ENCODE measurements at places on chromosomes 5 and 9.
A peak's percentile ranks its signal among the peaks of the same experiment; 100 is the strongest.

DNA sequence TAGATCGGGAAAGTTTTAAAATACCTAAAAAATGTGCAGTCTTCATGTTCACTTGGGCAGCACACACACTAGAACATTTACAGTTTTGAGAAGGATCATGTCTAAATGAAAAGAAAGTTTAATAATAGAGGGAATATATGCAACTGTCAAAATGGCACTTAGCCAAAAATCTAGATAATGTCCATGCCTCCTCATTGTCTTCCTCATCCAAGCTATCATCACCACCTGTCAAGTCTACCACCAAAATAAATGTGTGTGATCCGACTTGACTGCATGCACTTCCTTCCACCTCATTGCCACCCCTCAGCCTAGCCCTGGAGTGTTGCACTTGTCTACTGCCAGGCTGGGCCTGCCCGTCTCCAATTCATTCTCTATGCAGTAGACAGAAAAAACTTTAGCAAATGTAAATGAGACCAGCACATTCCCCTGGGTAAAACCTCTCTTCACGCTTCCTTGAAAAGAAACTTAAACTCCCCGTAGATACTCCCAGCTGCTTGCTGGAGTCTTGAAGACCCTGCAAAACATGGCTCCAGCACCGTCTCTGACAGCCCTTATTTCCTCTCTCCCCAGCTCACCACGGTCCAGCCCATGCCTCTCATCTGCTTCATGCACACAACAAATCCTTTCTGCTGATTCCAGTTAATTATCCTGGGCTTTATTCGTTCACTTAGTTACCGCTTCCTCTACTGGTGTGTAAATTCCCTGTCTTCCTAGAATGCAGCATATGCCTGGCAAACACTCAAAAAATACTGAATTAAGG lies 66.9 kb downstream of the FANCC start:
- DNase-seq = no peak

- DNase-seq = no peak
Observed at GRCh38 chr5:72066705-72067107, 40.6 kb upstream of the MAP1B start.

DNA sequence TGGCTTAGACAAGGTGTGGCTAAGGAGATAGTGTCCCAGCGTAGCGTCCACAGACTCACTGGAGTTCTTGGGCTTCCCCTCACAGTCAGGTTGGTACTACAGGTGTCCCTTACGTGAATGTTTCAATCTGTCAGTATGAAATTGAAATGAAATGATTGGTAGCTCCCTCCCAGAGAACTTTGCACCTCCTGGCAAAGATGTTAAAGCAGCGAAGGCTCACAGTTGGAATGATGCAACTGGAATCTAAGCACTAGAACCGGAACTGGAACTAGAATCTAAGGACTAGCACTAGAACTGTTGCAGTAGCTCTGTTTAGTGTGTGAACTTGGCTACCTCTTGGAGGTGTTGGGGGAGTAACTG lies 1.1 kb downstream of the SLC31A1 start:
- no peak for DNase-seq

DNA sequence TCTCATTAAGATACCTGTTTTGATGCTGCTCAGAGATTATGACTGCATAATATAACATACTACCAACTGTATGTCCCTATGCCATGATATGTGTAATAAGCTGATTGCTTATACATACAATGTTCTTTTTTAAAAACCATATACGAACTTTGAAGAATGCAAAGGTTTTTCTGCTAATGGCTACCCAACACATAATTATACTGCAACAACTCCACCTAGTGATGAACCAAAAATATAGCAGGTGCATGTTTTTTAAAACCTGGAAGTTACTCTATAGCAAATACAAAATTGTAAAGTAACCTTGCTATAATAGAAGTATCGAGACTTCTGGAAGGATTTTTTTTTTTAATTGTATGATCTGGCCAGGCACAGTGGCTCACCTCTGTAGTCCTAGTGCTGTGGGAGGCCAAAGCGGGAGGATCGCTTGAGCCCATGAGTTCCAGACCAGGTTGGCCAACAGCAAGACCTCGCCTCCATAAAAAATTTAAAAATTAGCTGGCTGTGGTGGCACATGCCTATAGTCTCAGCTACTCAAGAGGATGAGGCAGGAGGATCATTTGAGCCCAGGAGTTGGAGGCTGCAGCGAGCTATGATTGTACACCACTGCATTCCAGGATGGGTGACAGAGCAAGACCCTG lies 49.1 kb downstream of the HOMER1 start:
- DNase-seq = no peak

- DNase-seq = no peak
Observed at GRCh38 chr5:52920929-52921328, 68.2 kb upstream of the ITGA2 start.

DNA sequence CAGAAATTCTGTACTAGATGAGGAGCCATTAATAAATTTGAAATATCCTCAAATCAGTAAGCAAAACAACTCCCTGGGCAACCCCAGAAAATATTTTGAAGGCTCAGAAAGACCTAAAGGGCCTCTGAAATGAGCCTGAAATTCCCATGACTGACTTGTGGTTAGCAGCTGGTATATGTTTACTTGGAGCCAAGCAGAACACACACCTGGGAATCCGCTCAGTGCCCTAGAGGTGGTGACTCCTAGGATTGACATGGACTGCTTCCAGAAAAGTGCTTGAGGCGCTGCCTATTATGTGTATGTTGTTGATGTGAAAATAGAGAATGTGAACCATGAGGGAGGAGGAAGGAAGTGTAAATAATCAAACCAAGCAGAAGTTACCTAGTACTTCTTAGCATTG lies 14.7 kb downstream of the RFK start:
- DNase-seq = no peak

DNA sequence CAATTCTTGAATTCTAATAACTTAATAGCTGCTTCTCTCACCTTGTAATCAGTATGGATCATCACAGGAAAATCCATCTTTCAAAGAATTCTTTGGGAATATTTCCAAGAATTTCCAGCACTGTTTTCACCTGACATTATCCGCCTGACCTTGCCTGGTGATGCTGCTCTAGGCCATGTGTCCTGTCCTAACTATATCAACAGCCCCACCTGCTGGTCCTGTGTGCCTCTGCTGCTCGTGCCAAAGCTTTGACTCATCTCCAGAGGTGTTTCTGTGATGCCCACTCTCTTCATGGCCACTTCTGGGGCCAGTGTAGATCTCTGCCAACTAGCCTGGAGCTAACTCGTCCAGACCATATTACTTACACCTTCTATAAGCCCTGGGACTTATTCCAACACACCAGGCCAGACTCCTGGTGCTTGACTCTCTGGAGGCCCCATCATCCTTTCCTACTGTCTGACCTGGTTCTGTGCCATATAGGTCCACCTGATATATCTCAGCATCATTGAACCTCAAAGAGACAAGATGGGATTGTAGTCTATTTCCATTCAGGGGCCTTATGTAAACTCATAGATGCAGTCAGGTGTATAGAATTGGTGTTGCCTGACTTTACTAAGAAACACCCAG lies 67.5 kb upstream of the CKMT2 start:
- DNase-seq = peak; percentile 9

DNA sequence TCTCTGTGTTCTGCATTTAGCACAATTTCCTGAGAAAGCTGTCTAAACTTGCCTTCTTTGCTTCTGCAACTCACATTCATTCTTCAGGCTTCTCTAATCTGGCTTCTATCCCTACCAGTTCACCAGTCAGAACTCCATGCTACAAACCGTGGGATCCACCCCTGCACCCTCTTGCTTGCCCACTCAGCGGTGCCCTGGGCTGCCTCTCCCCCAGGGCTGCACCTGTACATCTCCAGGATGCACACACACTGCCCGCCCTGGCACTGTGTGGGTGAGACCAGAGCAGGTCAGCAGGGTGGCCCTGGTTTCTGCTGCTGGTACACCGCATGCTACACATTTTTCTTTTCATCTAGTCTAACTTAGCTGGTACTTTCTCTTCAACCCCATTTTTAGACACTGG lies 127.1 kb downstream of the FANCC start:
- no peak for DNase-seq

- peak; percentile 12 for DNase-seq
Observed at GRCh38 chr5:17189381-17190036, 27.9 kb upstream of the BASP1 start.

- DNase-seq = no peak
Observed at GRCh38 chr9:119537138-119537537, 167.9 kb upstream of the BRINP1 start.

- DNase-seq = no peak
Observed at GRCh38 chr9:129027224-129027684, 877 bp downstream of the SH3GLB2 start.

DNA sequence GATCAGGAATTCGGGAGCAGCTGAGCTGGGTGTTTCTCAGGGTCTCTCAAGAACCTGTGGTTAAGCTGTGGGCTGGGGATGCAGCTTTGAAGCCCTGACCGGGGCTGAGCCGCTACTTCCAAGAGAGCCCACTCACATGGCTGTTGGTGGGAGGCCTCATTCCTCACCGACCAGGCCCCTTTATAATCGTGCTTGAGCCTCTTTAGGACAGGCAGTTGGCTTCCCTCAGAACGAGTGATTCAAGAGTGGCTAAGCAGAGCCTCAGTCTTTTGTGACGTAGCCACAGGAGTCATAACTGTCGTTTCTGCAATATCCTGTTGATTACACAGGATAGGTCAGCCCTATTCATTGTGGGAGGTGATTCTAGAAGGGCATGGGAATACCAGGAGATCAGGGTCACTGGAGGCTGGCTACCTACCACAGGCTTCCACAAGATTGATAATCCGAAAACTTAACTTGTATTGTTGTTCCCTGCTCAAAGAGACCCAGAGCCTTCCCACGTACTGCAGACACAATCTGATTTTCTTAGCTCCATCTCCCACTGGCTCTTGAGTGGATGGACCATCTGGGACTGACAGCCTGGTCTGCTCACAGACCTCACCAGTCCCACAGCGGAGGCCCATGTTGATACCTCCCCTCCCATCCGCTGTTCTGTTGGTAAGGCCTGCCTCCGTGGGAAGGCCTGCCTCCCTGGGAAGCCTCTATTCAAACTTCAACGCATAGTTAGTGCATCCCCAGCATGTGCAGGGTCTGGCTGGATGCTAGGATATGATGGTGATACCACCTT lies 3.0 kb upstream of the ERGIC1 start:
- no peak for DNase-seq

DNA sequence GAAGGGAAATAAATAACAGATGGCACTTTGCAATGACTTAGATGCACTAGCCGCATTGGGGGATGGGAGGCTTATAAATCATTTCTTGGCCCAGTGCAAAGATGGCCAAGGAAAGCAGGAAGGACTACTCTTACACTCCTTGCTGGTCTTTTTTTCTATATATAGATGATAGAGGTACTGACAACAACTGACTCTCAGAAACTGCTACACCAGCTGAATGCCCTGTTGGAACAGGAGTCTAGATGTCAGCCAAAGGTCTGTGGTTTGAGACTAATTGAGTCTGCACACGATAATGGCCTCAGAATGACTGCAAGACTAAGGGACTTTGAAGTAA lies 1.7 kb downstream of the CCNG1 start:
- no peak for DNase-seq

GRCh38 chr5:159774476-159775031 lies 141.7 kb upstream of the ADRA1B start:
- no peak for DNase-seq

GRCh38 chr9:107983181-107983603 lies 493.6 kb upstream of the KLF4 start:
- DNase-seq = no peak

DNA sequence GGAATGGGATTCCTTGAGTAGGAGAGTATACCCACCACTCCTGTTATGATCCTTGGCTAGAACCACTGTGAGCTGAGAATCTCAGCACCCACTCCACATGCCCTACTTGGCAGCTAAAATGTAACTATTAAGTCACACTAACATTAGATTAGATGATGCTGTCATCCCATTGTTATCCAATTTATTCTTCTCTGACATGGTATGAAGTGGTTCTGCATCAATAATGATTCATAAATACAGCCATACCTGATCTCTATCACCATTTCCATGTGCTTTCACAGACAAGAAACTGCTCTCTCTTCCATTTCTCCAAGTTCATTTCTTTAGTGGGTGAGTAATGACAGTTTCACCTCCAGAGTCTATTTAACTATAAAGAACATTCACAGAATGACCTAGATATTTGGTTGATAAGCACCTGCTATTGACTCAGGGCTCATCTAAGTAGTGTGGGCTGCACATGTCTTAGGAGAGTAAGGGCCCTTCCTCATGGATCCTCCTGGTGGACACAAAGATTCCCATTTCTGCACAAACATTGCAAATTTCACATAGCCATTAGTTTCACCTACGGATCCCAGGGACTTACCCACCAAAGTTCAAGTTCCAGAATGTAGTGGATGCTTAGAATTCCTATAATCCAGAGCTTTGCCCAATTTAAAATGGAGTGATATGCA lies 187.9 kb downstream of the EBF1 start:
- no peak for DNase-seq

DNA sequence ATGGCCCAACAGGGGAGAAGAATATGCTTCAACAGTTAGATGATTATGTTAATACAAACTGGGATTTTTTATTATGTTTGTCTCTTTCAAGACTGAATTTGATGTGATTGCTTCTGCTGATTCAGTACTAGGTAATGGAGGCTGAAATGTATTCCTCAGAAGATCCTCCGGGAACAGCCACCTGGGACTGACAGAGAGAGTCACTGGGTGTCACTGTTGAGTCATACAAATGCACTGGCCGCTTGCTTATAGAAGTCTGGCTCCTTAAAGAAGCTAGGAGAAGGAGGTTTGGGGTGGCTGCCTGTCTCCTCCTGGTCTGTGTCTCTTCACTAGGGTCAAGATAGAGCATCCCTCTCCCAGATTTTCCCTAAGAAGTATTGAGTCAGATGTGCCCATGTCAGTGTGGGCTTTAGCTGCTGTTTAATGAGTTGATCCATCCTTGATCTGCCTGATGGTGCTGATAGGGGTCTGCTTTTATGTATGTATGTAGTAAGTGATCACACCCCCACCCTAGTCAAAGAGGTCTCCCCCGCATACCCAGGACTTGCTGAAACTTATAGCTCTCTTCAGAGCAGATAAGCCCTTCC lies 773.4 kb downstream of the BRINP1 start:
- no peak for DNase-seq

- DNase-seq = no peak
Observed at GRCh38 chr5:129460936-129461710, 1.0 kb downstream of the ADAMTS19 start.

- no peak for DNase-seq
Observed at GRCh38 chr9:121187636-121188305, 13.9 kb downstream of the RAB14 start.

- DNase-seq = no peak
Observed at GRCh38 chr9:3736161-3736560, 210.4 kb upstream of the RFX3 start.

DNA sequence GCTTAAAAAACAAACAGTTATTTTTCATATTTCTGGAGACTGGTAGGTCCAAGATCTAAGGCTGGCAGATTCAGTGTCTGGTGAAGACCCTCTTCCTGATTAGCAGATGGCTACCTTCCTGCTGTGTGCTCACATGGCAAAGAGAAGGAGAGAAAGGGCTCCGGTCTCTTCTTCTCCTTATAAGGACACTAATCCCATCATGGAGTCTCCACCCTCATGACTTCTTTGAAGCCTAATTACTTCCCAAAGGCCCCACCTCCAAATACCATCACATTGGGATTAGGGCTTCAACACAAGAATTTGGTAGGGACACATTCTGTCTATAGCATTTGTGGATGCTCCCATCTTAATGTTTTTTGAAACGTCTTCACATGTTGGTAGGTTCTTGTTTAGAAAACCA lies 391.1 kb downstream of the TMEM161B start:
- no peak for DNase-seq

All from stimulated activated CD8-positive, alpha-beta memory T cell treated with anti-CD3 and anti-CD28 coated beads, Interleukin-7, amount 100 ng/mL, for 4 hours (primary cell).